ENCODE measurements at places on chromosomes 12 and 14.

- no peak for DNase-seq
These were observed 60.2 kb upstream of the ACTN1 start for GRCh38 chr14:69039288-69039628.

GRCh38 chr12:21643758-21644157 lies 13.9 kb downstream of the LDHB start:
- DNase-seq = no peak

- DNase-seq = no peak
These were observed 13.1 kb upstream of the SMARCC2 start for GRCh38 chr12:56202366-56202765.

GRCh38 chr12:94033784-94034183 lies 114.6 kb upstream of the PLXNC1 start:
- DNase-seq = no peak
